Kidney epithelial cell (primary cell): ENCODE measurements at places on chromosomes 12 and 14.

- no peak for DNase-seq
Measured at GRCh38 chr12:124335426-124336183, 40.7 kb downstream of the RFLNA start.

- peak; percentile 82 for DNase-seq
Measured at GRCh38 chr14:50060871-50061663, 55.3 kb downstream of the VCPKMT start.

GRCh38 chr12:52054231-52054832 lies 3.1 kb downstream of the NR4A1 start:
- no peak for DNase-seq

DNA sequence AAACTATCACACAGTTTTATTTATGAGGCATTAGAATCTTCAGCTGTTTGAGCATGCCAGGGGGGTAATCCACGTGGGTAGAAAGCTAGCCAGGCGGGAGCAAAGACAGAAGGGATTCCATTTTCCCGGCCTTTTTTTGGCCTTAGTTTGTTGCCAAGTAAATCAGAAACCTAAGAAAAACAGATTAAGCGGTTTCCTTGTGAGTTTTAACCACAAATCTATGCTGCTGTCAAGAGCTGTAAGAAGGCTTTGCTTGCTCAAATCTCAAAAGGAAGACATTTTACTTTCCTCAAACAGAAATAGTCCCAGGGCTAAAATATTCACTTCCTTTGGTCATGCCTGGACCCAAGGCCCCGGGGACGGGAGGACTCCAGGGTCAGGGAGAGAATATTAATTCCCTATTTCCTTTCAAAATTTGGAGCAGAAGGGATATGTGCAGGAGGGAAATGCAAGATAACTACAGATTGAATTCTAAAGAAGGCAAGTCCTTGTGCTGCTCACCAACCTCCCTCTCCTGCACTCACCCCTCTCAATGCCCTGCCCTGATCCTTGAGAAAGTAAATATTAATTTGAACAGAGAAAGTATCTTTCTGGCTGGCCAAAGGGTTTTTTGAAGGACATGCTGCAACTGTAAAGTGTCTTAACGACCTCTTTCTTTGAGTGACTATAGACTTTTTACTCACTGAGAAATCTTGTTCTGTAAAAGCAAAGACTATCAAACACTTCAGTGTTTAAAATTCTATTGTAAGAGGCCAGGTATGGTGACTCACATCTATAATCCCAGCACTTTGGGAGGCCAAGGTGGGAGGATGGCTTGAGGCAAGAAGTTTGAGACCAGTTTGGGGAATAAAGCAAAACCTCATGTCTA lies 75.7 kb downstream of the HSD17B6 start:
- DNase-seq, result no peak

DNA sequence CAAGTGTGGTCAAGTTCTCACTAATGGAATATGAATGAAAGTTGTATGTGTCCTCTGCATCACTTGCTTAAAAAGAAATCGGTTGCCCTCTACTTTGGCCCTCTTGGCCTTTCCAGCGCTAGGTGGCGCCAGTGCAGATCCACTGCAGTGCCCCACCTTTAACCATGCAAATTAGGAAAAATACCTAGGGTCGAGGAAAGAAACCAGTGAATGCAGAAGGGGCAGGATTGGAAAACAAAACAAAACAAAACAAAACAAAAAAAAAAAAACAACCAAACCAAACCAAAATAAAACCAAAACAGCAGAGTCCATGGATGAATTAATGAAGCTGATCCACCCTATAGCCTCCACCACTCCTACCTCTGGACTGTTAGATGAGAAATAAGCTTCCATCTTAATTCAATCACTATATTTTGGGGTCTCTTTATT lies 12.9 kb upstream of the NEMF start:
- DNase-seq, result no peak

DNA sequence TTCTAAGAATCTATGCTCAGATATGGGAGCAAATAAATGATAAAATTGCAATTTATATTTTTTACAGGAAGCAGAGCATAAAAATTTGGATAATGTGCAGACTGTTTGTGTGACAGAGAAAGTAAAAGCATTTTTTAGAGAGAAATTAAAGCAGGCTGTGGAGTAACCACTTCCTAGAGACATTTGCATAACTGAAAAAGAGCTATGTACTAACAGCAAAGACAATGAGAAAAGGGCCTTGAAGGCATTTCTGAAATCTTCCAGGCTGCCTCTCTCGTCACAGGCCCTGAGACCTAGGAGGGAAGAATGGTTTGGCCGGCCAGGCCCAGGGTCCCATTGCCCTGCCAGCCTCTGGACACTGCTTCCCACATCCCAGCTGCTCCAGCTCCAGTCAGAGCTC lies 247.2 kb downstream of the ALX1 start:
- DNase-seq, result no peak

GRCh38 chr14:64185184-64185583 lies 109.0 kb downstream of the ESR2 start:
- no peak for DNase-seq

DNA sequence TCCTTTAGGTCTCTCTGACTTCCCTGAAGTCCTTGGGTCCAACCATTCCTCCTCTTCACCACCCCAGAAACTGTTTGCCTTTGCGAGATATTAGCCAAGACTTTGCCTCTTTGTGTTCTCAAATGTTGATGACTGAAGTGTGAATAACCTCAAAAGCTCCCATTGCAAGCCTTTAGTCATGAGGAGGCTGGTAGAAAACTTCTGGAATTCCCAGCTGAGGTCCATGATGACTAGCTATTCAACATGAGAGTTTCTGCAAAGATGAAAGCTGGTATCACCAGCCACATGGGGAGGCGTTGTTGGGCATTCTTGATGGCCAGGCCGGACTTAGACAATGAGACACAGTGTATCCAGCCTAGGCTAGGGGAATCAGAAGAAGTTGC lies 111.7 kb downstream of the TBX5 start:
- DNase-seq, result no peak

DNA sequence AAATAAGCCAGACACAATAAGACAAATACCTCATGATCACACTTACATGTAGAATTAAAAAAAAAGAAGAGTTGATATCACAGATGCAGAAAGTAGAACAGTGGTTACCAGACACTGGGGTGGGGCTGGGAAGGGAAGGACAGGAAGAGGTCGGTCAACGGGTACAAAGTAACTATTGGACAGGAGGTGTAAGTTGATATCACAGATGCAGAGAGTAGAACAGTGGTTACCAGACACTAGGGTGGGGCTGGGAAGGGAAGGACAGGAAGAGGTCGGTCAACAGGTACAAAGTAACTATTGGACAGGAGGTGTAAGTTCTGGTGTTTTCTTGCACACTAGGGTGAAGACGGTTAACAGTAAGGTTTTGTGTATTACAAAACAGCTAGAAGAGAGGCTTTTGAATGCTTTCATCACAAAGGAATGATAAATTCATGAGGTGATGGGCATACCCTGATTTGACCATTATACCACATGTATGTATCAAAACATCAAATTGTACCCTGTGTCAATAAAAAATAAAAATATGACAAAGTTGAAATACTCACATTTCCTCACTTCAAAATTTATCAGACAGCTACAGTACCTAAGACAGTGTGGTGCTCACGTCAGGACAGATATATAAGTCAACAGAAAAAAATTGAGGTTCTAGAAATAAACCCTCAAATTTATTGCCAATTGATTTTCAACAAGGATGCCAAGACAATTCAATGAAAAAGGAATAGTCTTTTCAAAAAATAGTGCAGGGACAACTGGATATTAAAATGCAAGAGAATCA lies 32.8 kb downstream of the GALC start:
- DNase-seq, result no peak

DNA sequence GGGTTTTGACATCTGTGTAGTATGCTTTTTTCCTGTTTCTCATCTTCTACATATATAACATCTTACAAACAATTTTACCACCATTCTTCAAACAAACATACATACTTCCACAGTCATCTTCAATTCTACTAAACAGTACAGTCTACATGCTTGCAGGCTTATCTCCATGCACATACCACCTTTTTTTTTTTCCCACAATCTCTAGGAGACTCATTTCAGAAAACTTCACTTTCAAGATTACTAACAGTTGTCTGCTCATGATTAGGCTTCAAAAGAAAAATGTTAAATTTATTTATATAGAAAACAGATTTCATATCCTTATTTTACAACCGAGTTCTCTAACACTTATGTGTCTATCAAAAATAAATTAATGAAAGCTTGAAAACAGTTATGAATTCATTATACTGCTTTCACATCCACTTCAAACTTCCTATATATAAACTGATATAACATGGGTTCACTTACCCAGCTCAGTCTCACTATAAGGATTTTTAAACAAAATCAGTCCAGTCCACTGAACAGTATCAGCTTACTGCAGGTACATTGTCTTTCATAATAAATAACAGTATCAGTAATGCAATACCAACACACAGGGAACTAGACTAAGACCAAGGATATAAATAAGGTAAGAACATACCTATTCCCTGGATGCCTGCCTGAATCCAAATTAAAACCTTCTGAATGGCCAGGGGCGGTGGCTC lies 42.5 kb downstream of the LRP6 start:
- no peak for DNase-seq

DNA sequence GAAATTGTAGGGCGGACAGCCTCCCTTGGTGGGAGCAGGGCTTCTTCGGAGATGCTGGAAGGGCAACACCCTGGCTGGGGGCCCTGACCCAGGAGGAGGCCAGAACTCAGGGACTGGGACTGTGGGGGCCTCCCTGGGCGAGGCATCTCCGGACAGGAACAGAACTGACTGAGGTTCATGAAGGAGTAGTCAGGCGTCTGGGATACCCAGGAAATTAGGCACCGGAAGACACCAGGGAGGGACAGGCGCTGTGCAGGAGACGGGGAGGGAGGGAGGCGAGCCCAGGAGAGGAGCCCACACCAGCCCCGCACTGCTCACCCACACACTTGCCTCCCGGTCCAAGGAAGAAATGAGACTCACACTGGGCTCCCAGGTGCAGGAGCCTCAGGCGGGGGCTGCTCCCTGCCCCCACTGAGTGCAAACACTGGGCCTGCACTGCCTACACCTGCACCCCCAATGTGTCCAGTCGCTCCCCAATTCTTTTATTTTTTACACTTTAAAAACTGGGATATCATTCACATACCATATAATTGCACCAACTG lies 262.6 kb upstream of the SFSWAP start:
- DNase-seq, result no peak

- DNase-seq, result no peak
Measured at GRCh38 chr14:79699206-79699605, 512.1 kb downstream of the DIO2 start.

- DNase-seq, result no peak
Measured at GRCh38 chr14:34099635-34100034, 148.8 kb upstream of the EGLN3 start.

DNA sequence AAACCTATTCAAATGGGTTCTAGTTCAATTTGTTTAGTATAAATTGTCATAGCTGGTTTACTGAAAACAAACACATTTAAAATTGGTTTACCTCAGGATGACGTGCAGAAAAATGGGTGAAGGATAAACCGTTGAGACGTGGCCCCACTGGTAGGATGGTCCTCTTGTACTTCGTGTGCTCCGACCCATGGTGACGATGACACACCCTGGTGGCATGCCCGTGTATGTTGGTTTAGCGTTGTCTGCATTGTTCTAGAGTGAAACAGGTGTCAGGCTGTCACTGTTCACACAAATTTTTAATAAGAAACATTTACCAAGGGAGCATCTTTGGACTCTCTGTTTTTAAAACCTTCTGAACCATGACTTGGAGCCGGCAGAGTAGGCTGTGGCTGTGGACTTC lies 8.3 kb downstream of the CALM1 start:
- no peak for DNase-seq

- no peak for DNase-seq
Measured at GRCh38 chr14:51121096-51121495, 26.2 kb upstream of the TRIM9 start.

- no peak for DNase-seq
Measured at GRCh38 chr12:65162609-65163008, 6.8 kb upstream of the LEMD3 start.

GRCh38 chr14:51444353-51445000 lies 204.4 kb downstream of the TMX1 start:
- no peak for DNase-seq

- no peak for DNase-seq
Measured at GRCh38 chr14:30283822-30284446, 275.0 kb upstream of the G2E3 start.

- DNase-seq, result no peak
Measured at GRCh38 chr12:49535921-49536525, 2.8 kb upstream of the KCNH3 start.

GRCh38 chr12:46354111-46354801 lies 18.3 kb downstream of the SLC38A2 start:
- no peak for DNase-seq

GRCh38 chr12:124704619-124705018 lies 137.2 kb upstream of the NCOR2 start:
- no peak for DNase-seq

DNA sequence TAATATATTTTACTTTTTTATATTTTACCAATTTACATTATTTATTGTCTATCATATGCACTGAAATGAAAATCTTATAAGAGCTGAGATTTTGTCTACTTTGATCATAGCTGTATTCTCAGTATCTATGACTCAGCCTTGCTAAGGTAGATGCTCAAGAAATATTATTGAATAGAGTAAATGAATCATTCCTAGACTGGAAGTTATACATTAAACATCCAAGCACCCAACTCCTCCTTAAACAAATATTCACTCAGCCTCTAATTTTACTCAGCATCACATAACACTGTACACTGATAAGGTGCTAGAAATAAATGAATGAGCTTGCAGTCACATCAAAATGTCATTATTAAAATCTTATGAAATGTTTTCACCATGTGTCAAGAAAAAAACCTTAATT lies 1424.9 kb downstream of the LRFN5 start:
- peak; percentile 5 for DNase-seq

DNA sequence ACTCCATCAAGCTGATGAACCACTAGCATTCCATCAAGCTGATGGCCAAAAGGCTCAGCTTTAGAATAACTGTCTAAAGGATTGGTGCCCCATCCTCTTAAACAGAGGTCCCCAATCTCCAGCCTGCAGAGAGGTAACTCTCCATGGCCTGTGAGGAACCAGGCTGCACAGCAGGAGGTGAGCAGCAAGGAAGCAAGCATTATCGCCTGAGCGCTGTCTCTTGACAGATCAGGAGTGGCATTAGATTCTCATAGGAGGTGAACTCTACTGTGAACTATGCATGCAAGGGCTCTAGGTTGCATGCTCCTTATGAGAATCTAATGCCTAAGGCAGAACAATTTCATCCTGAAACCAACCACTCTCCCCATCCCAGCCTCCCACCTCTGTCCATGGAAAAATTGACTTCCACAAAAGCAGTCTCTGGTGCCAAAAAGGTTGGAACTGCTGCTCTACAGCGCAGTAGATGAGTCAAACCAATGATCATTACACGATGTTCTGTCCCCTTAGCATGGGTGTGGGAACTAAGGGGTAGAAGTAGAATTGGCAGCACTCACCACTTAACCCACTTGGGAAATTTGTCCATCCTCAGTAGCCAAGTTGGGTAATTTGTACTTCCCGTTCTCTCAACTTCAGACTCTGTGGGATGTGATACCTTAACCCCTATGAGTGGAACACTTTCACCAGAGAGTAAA lies 66.9 kb downstream of the ANKS1B start:
- DNase-seq, result no peak

DNA sequence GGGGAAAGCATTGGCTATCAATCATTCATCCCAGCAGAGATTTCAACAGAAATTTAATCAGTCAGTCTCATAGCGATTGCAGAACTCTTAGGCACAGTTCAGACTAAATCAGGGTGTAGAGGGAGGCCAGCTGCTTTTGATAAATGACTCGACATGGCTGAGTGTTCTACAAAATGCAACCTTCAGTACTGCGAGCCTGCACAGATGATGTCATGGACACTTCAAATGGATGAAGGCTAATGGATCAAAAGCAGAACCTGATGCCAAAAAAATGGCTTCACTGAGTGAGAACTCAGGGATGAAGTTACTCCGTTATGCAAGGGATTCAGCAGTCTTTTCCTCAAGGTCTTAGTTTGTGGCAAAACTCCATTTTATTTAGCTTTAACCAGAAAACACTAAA lies 167.3 kb downstream of the DACT1 start:
- no peak for DNase-seq
